Activated T-helper 1 cell treated with Interleukin-2 at 50 U/mL for 16 hours (primary cell): ENCODE measurements at places on chromosomes 3 and 15.

- DNase-seq, result no peak
Measured at GRCh38 chr3:196335503-196335948, 2.7 kb downstream of the TM4SF19 start.

- no peak for DNase-seq
Measured at GRCh38 chr3:171306631-171307030, 153.6 kb downstream of the TNIK start.

DNA sequence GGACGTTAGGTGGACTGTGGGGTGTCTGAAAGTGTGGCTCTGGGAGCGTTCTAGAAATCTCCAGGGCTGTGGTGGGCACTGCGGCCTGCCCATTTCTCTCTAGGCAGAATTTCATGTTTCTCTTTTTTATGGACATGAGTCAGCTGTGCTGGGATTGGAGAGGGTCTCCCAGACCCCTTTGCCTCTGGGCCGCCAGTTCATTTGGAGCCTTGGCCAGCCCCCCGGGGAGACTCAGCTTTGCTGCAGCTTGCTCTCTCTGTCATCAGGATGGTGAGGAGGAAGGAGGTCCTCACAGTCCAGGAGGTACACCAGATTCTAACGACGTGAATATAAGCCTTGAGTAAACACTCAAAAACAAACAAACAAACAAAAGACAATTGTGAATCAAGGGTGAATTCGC, 149.6 kb upstream of the RGMA start:
- DNase-seq, result no peak

GRCh38 chr3:47956521-47956920, 59.7 kb downstream of the MAP4 start:
- no peak for DNase-seq

- DNase-seq, result no peak
Measured at GRCh38 chr3:185934174-185934557, 3.6 kb downstream of the TRA2B start.

GRCh38 chr15:59531066-59531675, 80.4 kb upstream of the GCNT3 start:
- DNase-seq, result no peak

- peak; percentile 46 for DNase-seq
Measured at GRCh38 chr3:197750396-197750831, 731 bp downstream of the FYTTD1 start.

GRCh38 chr15:70246623-70247220, 149.0 kb upstream of the TLE3 start:
- no peak for DNase-seq

DNA sequence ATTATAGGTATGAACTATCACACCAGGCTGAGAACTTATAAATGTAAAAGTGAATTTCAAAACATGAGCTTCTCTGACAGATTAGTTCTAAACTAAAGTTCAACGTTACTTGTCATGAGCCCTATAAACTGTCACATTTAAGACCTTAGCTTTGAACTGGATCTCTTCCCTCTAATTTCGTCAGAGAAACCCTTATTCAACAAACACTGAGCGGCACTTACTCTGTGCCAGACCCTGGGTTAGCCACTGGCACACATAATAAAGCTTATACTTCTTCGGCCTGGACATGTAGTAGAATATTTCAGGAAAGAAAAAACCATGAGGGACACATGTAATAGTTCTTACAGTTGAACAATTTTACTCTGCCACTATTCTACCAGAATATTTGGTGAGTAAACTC, 5.6 kb downstream of the PCYT1A start:
- no peak for DNase-seq

DNA sequence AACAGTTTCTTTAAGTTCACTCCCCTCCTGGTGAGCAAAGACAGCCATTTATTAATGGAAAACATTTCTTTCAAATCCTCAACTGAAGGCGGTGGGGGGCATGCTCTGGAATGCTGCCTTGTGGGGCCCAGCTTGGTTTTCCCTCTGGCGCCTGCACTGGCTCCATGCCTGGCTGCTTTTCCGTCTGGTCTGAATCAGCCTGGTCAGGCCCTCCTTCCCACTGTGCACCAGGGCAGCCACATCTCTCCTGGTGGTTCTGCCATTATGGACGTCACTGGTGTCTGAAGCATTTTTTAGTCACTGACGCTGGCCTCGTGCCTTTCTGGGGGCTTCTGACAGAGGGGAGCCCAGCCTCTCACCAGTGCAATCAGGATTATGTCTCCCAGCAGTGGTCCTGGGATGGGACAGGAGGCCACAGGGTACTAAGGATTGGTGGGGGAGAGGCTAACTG, 57.6 kb upstream of the APEH start:
- DNase-seq, result no peak

GRCh38 chr15:41661078-41661517, 893 bp downstream of the MGA start:
- no peak for DNase-seq

GRCh38 chr3:103203441-103203840, 768.6 kb downstream of the ZPLD1 start:
- no peak for DNase-seq

- DNase-seq, result no peak
Measured at GRCh38 chr3:98972155-98972554, 70.7 kb upstream of the DCBLD2 start.

- no peak for DNase-seq
Measured at GRCh38 chr3:23836536-23837230, 30.9 kb downstream of the UBE2E1 start.

GRCh38 chr15:85000189-85000864, 18.7 kb downstream of the PDE8A start:
- DNase-seq, result no peak

- no peak for DNase-seq
Measured at GRCh38 chr3:98361289-98361688, 7.6 kb downstream of the OR5K4 start.

DNA sequence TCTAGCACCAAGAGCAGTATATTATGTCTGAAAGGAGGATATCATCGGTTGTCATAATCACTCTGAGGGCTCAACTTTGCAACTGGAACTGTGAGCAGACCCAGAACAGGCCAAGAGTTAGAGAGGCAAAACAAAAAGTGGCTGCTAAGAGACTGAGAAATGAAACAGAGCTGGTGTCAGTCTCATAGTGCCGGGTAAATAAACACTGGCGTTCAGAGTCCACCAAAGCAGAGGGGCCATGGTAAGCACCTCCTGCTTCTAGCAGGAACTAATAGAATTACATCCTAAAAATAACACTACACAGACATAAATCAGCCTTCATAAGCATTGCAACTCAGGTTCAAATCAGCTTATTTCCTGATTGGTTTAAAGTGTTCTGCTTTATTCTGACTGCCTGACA, 10.3 kb upstream of the IL12A start:
- DNase-seq, result no peak

DNA sequence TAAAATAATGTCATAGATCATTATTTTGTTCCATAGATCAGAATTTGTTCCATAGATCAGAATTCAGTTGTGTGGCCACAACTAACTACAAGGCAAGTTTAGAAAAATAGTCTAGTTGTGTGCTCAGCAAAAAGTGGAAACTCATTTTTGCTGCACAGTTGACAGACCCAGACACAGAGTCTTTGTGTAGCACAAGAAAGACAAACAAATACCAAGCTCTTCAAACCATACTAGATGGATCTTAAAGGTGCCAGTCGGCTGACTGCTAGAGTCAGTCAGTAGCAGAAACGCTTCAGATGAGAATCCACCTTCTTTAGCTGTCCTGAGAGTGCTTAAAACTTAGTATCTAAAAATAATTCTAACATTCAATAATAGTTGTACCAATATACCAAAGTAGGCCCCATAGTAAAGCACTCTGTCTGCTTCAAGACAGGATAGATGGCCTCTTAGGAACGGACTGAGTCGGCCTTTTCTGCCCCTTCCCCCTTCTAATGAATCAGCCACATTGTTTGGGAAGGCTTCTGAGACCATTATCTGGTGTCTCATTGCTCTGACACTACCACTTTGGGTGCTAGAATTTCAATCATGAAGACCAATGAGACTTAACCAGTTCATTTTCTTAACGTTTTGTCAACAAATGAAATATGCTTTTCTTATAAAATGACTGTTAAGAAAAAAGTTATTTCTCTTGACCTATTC, 27.7 kb upstream of the SLC4A7 start:
- no peak for DNase-seq

DNA sequence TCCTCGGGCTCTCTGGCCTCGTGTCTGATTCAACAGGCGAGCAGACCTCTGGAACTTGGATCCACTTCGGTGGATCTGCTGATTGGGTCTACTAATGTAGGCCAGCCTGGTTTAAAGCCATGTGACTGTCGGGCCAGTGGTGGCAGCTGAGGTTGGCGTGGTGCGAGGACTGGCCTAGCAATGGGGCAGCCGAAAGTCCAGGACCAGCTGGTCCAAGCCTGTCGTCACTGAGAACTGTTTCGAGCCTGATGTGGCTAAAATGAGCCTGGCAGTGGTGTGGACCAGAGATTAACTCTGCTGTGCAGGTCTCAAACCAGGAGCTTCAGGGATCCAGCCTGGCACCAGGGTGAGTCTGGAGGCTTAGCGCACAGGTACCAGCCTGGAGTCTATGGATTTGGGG, 56.4 kb upstream of the ROBO1 start:
- no peak for DNase-seq

- DNase-seq, result no peak
Measured at GRCh38 chr3:23002151-23002550, 201.0 kb upstream of the UBE2E2 start.

DNA sequence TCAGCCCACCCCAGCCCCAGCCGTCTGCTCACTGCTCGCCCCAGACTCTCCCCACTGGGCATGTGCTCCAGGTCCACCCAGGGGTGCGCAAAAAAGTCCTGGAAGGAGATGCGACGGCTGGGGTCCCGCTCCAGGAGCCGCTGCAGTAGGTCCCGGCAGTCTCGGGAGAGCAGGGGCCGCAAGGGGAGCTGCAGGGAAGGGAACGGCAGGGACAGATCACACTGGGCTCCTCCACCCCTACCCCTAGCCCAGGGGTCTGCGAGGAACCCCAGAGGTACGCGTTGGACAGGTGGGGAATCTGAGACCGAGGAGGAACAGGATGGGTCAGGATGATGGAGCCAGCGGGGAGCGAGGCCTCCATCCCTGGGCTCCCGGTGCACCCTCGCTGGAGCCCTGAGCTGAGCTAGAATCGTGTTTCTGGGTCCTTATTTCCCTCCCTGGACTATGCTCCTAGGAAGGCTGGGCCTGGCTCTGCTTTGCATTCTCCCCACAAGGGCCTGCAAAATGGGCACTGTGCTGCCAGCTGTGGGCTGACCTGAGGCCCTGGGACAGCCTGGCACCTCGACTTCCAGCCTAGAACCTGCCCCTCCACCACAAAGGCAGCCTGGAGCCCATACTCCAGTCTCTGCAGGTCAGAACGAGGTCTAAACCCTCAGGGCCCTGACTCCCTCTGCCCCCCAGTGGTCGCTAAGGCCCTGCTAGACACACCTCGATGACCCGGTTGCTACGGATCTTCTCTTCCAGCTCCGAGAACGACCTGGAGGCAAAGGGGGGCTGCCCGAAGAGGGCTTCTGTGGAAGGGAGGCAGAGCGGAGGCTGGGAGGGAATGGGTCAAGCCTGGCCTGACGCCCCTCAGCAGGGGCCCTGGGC, 3.2 kb downstream of the ULK3 start:
- DNase-seq, result no peak

GRCh38 chr3:107877936-107878335, 212.9 kb downstream of the CD47 start:
- no peak for DNase-seq

GRCh38 chr3:178263236-178263916, 272.9 kb upstream of the KCNMB2 start:
- no peak for DNase-seq

DNA sequence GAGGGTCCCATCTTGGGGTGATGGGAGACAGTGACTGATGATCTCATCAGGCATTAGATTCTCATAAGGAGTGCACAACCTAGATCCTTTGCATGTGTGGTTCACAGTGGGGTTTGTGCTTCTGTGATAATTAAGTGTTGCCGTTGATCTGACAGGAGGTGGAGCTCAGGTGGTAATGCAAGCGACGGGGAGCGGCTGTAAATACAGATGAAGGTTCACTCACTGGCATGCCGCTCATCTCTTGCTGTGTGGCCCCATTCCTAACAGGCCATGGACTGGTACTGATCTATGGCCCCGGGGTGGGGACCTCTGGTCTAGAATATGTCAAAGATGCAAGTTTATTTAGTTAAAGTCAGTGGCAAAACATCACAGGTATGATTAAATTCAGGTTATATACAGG, 8.7 kb downstream of the MEF2A start:
- no peak for DNase-seq

DNA sequence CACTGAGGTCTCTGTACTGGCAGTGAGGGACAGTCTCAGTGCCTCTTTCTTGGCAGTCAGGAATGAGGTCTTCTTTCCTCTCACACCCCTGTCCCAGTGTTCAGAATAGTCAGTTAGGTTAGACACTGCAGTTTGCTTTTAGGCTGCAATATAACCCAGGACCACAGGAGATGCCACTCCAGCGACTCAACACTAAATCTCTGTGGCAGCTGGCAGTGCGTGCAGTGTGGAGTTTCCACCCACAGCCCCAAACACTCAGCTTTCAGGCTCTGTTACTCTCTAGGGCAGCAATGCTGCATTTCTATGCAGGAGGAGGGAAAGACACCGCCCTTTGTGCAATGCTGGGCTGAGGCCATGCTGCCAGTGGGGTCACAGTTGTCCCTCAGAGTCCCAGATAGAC, 150.2 kb upstream of the SUCLG2 start:
- no peak for DNase-seq

- DNase-seq, result no peak
Measured at GRCh38 chr3:32113566-32113965, 7.1 kb downstream of the GPD1L start.

GRCh38 chr15:94411846-94412245, 180.5 kb downstream of the MCTP2 start:
- DNase-seq, result no peak

DNA sequence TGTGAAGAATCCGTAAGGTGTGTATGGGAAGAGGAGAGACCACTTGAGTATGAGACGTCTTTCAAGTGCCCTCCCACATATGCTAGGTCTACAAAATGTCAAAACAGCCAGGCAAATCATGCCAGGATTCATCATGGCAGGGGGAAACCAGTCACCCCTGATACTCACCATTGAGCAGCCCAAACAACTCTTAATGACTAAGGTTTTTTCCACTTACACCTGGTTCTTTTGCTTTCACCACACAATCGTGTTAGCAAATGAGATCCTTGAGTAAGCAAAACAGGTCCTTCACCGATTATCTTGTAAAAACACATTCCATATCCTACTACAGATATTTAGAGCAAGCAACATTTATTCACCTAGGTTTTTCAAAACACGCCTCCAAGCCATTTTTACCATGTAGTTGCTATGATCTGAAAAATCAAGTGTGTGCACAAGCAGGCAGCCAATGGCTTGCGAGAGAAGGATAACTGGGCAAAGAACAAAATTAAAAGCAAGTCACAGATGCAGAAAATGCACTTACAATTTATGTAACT, 177.5 kb upstream of the LPP start:
- no peak for DNase-seq

- no peak for DNase-seq
Measured at GRCh38 chr3:28971156-28971555, 309.7 kb upstream of the RBMS3 start.

- DNase-seq, result no peak
Measured at GRCh38 chr3:168570404-168571155, 474.9 kb upstream of the GOLIM4 start.

GRCh38 chr15:26972636-26973035, 1.7 kb downstream of the GABRG3 start:
- no peak for DNase-seq
